Stimulated activated CD4-positive, alpha-beta T cell treated with anti-CD3 and anti-CD28 coated beads, Interleukin-1b, Interleukin-23, amount 100 ng/mL, for 24 hours (primary cell): ENCODE measurements at places on chromosomes 11 and 22.

- no peak for DNase-seq
Measured at GRCh38 chr11:76005756-76006155, 190.7 kb downstream of the UVRAG start.

GRCh38 chr11:126426820-126427749 lies 71.6 kb downstream of the ST3GAL4 start:
- no peak for DNase-seq

DNA sequence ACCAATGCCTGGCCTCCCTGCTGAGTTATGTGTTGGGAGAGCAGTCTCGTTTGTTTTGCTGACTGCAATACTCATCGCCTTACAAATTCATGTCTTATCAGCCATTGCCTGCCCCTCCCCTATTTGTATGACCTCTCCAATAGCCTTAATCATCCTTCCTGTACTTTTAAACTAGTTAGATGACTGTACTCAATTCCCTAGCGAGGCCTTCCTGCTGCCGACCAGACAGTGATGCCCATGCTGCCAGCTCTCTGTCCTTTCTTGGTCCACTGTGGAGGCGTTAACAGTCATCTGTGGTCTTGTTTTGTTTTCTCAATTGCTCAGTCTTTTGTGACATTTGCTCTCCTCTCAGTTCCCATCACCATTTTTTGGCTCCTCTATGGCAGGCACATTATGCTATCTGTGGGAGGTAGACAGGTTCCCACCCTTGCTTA lies 20.3 kb upstream of the YPEL1 start:
- no peak for DNase-seq

GRCh38 chr11:46942172-46942571 lies 5.6 kb downstream of the CSTPP1 start:
- DNase-seq, result no peak

- no peak for DNase-seq
Measured at GRCh38 chr11:8533332-8533731, 60.7 kb downstream of the STK33 start.

DNA sequence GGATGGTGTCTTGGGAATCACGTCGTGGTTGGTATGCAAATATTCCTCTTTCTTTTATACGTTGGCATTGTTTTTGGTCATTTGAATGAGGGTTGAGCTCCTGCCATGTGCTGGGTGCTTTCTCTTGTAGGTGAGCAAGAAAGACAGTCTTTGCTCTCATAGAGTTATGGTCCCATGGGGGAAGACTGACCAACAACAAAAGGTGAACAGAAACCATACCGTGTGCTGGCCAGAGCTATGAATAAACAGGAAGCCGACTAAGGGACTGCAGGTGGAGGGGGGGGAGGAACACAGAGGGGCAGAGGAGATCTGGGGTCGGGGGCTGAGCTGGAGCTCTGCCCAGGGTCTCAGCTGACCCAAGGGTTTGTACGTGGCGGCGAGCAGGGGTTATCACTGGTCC lies 245.3 kb downstream of the CTTN start:
- no peak for DNase-seq

DNA sequence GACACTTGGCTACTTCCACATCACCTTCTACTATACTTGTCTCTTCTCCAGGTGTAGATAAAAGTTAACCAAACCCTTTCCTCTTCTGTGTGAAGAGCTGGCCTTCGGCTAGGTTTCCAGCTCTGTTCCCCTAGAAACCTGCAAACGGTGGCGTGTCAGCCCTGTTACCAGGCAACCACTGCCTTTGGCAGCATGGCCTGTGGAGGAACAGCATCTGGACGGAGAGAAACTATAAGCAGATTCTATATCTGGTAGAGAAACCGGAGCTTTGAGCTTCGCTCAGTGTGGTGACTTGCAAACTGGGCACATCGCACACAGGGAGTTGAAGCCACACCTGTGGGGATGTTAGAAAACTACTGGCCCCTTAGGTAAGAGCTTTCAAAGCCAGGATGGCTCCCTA lies 35.9 kb downstream of the ARAP1 start:
- DNase-seq, result no peak

GRCh38 chr22:32044477-32044876 lies 1.4 kb downstream of the SLC5A1 start:
- no peak for DNase-seq

GRCh38 chr11:102695201-102695600 lies 10.4 kb downstream of the MMP27 start:
- DNase-seq, result no peak

GRCh38 chr11:20015529-20016427 lies 144.5 kb downstream of the DBX1 start:
- no peak for DNase-seq

DNA sequence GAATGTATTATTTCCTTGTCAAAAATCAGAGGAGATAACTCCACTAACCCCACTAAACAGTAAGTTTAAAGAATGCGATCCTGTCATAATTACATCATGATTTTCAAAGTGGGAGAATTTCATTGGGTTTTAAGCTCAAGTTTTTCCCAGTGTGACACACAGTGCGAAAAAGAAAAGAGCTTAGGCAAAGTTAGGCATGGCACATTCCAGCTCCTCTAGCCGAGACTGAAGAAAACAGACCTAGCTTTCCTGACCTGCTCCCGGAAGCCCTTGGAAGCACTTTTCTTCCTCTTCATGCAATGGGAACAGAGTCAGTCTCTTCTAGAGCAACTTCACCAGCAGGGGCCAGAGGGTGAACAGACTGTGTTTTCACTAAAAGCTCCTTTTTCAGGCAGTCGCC lies 76.6 kb upstream of the AKIP1 start:
- DNase-seq, result no peak

DNA sequence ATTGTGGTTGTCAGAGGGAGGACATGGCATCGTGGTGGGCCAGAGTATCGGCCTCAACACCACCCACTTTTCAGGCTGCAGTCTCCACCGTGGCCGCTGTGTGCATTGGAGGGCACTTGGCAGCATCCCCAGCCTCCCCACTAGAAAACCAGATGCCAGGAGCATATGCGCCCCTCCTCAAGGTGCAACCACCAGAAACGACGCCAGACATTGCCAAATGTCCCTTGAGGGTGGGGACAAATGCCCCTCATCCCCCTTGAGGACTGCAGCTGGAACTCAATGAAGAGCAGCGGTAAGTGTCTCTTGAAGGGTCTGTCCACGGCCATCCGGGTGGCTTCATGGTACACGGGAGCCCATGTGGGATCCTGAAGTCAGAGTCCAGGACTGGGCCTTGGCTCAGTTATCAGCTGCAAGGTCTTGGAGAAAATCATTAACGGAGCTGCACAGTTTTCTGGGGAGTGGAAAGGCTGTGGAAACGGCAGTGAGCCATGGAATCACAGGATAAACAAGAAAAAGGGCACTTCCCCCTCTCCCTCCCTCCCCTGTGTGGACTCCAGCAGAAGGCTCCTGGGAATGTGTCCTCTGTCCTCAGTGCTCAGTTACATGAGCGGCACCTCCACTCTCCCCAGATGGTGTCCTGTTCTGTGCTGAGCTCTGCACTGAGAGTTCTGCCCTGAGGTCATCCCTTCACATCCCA lies 324.4 kb upstream of the B3GAT1 start:
- DNase-seq, result no peak

DNA sequence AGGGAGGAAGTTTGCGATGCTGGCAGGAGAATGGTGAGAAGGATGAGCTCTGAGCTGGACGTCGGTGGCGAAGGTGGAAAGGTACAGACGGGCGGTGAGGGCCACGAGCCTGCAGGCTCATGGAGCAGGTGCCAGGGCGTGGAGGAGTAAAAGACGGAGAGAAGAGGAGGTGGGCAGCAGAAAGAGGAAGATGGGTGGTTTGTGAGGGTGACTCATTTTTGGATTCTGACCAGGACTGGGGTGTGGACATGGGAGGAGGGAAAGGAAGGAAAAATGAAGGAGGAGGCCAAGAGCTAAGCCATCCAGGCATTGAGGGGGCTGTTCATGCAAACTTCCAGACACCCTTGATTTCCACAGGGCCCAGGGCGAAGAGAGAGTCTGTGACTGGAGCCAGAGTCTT lies 3.5 kb downstream of the ZDHHC24 start:
- no peak for DNase-seq

DNA sequence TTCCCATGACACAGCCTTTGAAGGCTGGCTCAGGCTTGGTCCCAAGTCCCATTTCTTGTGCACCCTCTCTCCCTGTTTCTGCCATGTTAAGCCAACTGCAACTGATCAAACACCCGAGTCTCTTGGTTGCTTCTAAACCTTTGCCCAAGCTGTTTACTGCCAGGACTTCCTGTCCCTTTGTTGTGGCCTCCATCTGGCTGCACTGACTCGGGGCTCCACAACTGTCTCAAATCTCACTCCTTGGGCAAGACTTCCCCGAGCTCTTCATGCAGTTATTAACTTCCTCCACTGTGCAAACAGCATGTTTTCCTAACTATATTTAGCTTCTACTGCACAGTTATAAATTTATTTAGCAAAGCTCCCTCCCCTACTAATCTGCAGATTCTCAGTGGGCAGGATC lies 4.3 kb downstream of the VPREB1 start:
- no peak for DNase-seq

DNA sequence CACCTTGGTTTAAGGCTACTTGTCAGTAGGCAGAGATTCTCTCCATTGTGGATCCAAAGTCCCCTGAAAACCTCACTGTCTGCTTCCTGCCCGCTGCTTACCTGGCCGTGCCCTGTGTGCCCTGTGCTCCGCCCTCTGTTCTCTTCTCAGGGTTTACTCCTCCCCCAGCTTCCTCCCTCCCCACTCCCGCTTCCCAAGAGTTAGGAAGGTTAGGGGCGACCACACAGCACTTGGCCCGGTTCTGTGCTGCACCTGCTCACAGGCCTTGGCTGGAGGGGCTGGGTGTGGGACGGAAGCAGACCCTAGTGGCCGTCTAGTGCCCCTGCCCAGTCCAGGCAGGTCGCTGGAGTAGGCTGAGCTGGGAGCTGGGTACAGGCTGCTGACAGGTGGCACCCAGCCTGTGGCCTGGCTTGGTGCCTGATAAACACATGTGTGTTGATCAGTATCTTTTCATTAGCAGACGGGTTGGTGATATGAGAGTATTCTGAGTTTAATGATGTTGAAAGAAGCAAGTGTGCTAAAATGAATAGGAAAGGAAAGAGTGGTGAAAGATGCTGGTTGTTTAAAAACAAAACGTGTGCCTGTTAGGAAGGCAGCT lies 40.5 kb downstream of the GRAMD4 start:
- no peak for DNase-seq

GRCh38 chr11:75823415-75823814 lies 8.4 kb downstream of the UVRAG start:
- no peak for DNase-seq

- DNase-seq, result no peak
Measured at GRCh38 chr11:35629511-35629910, 11.3 kb downstream of the FJX1 start.

DNA sequence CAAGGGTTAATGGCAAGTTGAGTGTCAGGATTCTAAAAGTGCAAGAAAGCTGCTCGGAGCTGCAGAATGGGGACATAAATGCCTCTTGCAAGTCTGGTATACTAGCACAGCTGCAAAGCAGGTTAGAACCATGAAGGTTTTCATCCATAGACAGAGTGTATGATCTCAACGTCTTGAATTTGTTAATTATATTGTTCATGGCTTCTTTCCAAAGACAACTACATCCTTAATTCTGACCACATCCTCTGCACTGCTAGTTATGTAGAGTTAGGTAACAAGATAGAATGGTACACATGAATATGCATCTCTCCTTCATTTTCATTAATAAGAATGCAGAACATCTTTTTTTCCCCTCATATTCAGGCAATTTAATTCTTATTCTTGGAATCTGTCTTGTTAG lies 34.2 kb downstream of the EXPH5 start:
- DNase-seq, result no peak

DNA sequence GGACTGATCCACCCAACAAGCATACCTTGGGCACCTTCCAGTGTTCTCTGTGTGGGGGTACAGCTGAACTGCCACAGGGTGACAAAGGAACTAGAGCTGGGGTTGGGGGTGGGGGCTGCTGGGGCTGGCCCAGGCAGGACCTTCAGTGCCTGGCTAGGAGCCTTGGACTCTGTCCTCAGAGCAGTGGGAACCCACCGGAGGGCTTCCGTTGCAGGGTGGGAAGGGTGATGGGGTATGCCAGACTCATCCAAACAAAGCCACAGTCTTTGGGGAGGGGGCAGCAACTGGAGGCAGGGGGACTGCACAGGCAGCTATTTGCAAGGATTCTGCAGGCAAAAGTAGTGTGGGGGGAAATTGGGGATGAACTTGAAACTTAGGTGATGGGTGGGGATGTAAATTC lies 35.7 kb upstream of the CLDN5 start:
- no peak for DNase-seq

DNA sequence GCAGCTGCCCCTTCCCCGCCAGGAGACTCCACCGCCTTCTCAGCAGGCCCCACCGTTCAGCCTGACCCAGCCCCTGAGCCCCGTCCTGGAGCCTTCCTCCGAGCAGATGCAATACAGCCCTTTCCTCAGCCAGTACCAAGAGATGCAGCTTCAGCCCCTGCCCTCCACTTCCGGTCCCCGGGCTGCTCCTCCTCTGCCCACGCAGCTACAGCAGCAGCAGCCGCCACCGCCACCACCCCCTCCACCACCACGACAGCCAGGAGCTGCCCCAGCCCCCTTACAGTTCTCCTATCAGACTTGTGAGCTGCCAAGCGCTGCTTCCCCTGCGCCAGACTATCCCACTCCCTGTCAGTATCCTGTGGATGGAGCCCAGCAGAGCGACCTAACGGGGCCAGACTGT lies 42.6 kb downstream of the PPP2R1B start:
- DNase-seq, result no peak

GRCh38 chr11:32343325-32344008 lies 91.9 kb downstream of the WT1 start:
- DNase-seq, result no peak

DNA sequence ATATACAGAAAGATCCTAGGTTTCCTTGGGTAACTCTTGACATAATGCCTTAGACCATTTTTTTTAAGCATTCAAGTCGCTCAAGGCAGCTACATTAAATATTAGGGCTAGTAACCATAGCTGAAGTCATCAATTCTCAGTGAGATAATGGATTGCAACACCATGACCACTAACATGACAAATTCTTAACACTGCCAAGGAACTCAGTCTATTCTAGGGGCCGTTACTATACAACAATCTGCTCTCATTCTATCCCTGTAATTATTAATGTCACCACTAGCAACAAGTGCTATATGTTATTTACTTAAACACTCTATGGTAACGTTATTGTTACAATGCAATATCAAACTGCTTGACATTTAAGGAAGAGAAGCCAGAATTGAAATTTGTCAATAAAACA lies 3.2 kb upstream of the STK33 start:
- DNase-seq, result no peak

GRCh38 chr22:36860821-36861659 lies at the start of gene NCF4:
Gene NCF4 (plus strand): TSS chr22:36861006. CDS start chr22:36861172, 166 bp downstream.
- DNase-seq, result no peak

DNA sequence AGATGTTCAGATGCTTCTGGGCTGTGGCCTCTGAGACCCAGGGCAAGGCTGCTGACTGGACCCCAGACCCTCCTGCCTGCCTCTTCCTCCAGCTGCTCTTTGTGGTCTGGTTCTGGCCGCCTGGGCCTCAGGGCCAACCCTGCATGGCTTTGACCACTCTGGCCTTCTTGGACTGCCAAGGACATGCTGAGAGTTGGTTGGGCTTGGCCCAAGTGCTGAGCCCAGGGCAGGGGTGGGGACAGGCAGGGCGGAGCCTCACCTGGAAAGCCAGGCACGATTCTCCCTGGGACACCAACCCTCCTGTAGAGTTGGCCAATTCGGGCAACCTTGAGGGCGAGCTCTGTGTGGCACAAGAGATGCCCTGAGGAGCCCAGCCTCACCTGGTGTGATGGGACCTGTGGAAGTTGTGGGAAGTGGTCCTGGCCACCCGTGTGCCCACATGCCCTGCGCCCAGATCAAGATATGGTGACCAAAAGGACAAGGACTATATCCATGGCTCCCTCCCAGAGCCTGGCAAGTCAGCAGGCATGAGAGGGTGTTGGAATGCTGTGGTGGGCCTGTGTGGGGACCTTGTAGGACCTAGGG lies 11.6 kb downstream of the TANGO2 start:
- no peak for DNase-seq

GRCh38 chr11:114066046-114066648 lies 6.6 kb downstream of the ZBTB16 start:
- DNase-seq, result no peak
